ENCODE measurements at places on chromosomes 7 and 10.

GRCh38 chr7:44489955-44490350, 505 bp downstream of the NUDCD3 start:
- no peak for DNase-seq

DNA sequence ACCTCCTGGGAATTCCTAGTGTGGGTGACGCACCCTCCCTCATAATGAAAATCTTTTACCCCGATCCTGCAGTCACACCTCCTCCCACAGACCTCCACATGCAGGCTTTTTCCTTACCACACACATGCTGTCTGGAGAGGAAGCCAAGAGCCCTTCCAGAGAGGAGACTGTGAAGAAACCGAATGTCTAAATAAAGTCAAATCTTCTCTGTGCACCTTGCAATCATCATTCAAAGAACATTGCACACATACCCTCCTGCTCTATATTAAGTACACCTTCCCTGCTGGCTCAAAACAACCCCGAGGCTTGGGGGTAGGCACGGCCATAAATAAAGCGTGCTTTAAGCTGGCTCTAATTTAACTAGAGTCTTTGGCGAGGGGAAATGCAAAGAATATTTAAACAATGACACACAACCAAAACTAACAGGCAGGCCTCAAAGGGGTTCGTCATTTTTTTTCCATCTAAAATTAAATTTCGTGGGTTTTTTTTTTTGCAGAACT, 34.9 kb downstream of the CALML3 start:
- no peak for DNase-seq

DNA sequence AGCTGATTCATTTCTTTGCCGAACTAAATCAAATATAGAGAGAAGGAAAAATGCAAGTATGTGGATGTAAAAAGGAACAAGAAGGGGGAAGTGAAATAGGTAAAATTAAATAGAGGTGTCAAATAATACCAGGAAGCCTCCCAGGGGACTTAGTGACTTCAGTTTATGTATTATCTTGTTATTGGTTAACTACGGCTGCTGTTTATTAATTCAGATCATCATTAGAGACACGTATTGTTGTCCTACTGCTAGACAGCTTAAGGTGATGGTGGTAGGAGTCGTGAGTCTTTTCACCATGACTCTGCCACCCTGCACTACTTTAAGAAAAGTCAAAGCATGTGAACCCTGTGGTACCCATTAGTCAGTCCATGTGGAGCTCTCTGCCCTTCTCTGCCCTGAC, 289.1 kb downstream of the PRKG1 start:
- DNase-seq = no peak

- no peak for DNase-seq
Measured at GRCh38 chr10:101709359-101710058, 14.5 kb upstream of the FBXW4 start.
